ENCODE measurements at places on chromosomes 3 and 15. TPM values are rescaled to one million over a fixed set of nuclear protein-coding genes. Genes with fewer than 3 reads are reported as not detected.

The TPRG1 gene
- total RNA-seq = 0.21 TPM

The EFCAB12 gene
- 0.45 TPM for total RNA-seq

The MST1R gene
- total RNA-seq = 6.9 TPM

The DAG1 gene
- total RNA-seq = 43.6 TPM

The CD86 gene
- total RNA-seq = not detected

The GOLGA8T gene
- total RNA-seq = 1.7 TPM

The CLDN11 gene
- total RNA-seq = 0.20 TPM

The ADGRG7 gene
- total RNA-seq = not detected

The TNNC1 gene
- total RNA-seq = 1.2 TPM

The GUCA1C gene
- total RNA-seq = not detected

The ASB14 gene
- total RNA-seq = not detected

The AHSG gene
- total RNA-seq = not detected

The CYP1A1 gene
- 1.6 TPM for total RNA-seq

The KBTBD8 gene
- total RNA-seq = 0.43 TPM

The HES1 gene
- total RNA-seq = 11.4 TPM

The SLC22A14 gene
- total RNA-seq = 0.03 TPM

The KLHL25 gene
- total RNA-seq = 6.5 TPM

The FBN1 gene
- 5.0 TPM for total RNA-seq

The TMEM212 gene
- total RNA-seq = not detected

The CFAP20DC gene
- 2.3 TPM for total RNA-seq

The INSYN1 gene
- total RNA-seq = 1.5 TPM

The TNFAIP8L3 gene
- 8.9 TPM for total RNA-seq

The AP4E1 gene
- 9.0 TPM for total RNA-seq

The NOX5 gene
- 0.24 TPM for total RNA-seq

The SPATA12 gene
- 0.47 TPM for total RNA-seq

The LTF gene
- total RNA-seq = not detected

The ARL6 gene
- total RNA-seq = 5.4 TPM

The CEP152 gene
- 4.2 TPM for total RNA-seq

The GOLGA8J gene
- 0.06 TPM for total RNA-seq

All from A549 treated with CORT108297 at 1 μM for 4 hours (cell line).